Stimulated activated CD4-positive, alpha-beta T cell treated with anti-CD3 and anti-CD28 coated beads, TNF-alpha, amount 100 ng/mL, for 48 hours (primary cell): ENCODE measurements at places on chromosomes 4 and X.

DNA sequence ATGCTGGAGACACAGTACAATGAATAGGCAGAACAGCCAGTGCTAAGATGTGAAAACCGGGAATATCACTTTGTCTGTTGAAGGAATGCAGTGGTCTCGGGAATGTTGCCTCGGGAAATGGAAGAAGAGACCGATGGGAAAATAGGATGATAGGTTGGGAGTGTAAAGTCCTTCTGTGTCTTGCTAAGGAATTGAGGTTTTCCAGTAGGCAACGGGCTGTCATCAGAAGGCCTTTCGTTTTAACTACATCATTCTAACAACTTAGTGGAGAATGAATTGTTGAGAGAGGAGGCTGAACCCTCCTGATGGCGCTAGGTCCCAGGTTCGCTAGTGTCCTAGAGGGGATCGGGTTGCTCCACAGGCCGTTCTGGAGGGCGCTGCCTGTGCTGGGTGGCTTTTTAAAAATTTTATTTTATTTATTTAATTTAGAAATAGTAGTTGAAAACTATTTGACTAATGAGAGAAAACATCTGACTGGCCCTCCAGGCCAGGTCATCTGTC lies 730 bp downstream of the VBP1 start:
- no peak for DNase-seq

DNA sequence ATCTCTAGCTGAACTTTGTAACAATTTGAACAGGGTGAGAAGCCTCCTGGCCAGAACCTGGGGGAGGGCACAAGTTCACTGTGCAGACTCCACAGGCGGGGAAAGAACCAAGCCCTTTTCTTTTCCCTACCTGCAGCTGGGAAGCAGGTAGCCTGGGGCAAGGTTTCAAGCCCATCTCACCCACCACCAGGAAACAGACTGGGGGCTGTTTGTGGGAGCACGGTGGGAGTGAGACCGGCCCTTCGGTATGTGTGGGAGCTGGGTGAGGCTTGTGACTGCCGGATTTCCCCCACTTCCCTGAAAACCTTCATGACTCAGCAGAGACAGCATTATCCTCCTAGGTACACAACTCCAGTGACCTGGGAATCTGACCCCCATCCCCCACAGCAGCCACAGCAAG lies 211.7 kb downstream of the ZNF674 start:
- no peak for DNase-seq

- DNase-seq = no peak
These were observed 56.2 kb downstream of the RTL9 start for GRCh38 chrX:110414679-110415439.

DNA sequence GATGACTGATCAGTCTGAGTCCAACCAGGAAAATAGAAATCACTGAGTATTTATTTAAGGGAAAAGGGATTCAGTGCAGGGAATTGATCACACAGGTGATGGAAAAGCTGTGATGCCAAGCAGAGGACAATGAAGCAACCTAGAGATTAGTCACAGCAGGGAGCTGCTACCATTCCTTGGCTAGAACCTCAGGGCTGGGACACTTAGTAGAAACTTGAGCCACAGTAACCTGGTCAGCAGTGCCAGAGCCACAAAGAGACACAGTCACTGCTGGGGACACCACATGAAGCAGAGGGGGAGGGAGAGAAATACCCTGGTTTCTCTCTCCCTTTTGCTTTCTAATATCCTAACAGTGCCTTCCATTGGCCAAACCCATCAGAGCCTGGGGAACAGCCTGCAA lies 38.7 kb downstream of the RTL9 start:
- no peak for DNase-seq

GRCh38 chr4:45944000-45944399 lies 179.9 kb downstream of the GABRG1 start:
- no peak for DNase-seq
